Stimulated activated CD4-positive, alpha-beta T cell treated with anti-CD3 and anti-CD28 coated beads, Interleukin-12 subunit alpha, Interleukin-12 subunit beta, amount 100 ng/mL, for 4 hours (primary cell): ENCODE measurements at places on chromosomes 1 and 21.

GRCh38 chr21:43994085-43994484 is 18.0 kb upstream of the TRAPPC10 start:
- no peak for DNase-seq

DNA sequence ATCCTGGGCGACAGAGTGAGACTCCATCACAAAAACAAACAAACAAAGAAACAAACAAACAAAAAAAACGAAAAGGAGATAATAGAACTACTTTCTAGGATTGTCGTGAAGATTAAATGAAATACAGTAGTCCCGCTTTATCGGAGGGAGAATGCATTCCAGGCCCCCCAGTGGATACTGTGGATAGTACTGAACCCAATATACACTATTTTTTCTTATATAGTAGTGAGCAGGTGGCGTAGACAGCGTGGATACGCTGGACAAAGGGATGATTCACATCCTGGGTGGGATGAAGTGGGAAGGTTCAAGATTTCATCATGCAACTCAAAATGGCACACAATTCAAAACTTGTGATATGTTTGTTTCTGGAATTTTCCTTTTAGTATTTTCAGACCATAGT is 8.0 kb downstream of the SLC35F3 start:
- no peak for DNase-seq

DNA sequence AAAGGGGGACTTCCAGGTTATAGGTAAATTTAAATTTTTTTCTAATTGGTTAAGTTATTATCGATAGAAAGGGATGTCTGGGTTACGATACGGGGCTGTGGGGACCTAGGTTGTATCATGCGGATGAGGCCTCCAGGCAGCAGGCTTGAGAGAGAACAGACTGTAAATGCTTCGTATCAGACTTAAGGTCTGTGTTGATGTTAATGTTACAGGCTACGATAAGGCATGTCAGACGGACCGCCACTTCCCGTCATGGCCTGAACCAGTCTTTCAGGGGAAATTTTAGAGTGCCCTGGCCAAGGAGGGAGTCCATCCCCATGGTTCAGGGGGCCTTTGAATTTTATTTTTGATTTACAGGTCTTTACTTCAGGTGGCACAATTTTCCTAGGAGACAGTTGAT is 16.7 kb downstream of the ABCG1 start:
- DNase-seq, result no peak

- peak; percentile 4 for DNase-seq
These were observed 40.5 kb downstream of the PATJ start for GRCh38 chr1:61782771-61783170.

DNA sequence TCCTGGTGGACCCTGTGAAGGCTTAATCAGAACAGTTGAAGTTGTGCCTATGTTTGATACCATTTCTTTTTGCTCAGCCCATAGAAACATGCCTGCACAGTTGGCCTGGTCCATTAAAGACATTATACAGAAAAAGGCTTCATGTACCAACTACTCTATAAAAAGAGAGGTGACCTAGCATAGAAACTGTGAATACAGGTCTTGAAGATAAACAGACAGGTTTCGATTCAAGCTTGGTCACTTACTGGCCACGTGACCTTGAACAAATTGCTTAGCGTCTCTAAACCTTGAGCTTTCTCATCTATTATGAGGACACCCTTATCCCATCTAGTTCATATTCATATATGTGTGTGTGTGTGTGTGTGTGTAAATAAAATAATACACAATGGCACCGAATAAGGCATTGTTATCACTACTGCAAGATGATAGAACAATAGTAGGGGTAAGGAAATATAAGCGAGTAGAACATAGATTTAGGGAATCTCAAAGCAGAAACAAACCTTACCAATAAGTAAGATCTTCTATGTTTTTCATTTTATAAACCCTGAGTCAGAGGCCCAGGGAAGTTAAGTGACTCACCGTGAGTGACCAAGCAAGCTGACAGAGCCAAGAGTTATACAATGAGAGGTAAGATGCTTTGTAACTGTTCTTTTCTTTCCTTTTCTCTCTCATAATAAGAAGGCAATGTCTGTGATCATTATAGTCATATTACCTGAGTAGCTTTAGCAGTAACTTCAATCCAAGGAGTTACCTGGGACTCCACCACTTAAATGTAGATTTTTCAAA is 476.8 kb upstream of the DEPDC1 start:
- no peak for DNase-seq

DNA sequence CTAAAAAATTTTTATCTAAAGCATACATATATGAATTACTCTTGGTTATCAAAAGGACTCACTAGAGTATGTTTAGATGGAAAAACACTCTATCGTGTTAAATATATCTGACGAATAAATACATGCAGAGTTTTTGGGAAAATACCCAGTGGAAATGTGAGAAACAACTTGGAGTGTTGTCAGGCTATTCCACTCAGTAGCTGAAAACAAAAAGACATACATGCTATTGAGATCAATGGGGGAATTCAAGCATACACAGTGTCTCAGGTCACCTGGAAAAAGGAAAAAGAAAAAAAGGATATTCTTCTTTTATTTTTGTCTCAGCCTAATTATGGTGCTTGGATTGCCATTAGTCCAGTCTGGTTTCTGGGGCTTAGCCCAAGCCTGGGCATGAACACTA is 247.0 kb upstream of the LYPLAL1 start:
- no peak for DNase-seq

- DNase-seq, result no peak
These were observed 126.8 kb upstream of the EDN2 start for GRCh38 chr1:41611068-41611931.

DNA sequence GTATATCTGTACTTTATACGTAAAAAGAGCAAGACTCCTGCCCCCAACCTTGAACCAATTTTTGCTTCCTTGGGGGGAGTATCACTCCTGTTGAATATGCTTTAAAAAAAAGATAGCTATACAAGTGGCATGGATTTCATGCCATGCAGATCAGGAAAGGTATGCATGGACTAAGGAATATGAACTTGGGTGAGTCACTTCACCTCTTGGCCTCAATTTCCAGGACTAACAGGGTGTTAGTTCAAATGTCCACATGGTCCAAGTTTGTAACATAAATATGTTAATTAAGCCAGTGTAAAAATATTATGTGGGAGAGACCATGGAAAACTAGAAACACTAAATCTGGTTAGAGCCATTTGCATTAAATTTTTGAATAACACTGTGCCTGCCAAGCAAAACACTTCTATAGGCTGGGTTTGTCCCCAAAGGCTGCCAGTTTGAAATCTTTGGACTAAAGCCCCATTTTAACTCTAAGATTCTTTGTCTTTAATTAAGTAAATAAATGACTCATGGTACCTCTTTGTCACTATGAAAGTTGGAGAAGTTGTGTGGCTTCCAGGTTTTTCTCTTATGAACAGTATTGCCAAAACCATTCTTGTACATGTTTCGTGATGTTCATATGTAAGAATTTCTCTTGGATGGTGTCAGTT is 33.1 kb downstream of the FAM177B start:
- no peak for DNase-seq

- DNase-seq, result no peak
These were observed 189.0 kb downstream of the URB2 start for GRCh38 chr1:229815076-229815475.

- no peak for DNase-seq
These were observed 103.5 kb upstream of the CD55 start for GRCh38 chr1:207217778-207218511.

DNA sequence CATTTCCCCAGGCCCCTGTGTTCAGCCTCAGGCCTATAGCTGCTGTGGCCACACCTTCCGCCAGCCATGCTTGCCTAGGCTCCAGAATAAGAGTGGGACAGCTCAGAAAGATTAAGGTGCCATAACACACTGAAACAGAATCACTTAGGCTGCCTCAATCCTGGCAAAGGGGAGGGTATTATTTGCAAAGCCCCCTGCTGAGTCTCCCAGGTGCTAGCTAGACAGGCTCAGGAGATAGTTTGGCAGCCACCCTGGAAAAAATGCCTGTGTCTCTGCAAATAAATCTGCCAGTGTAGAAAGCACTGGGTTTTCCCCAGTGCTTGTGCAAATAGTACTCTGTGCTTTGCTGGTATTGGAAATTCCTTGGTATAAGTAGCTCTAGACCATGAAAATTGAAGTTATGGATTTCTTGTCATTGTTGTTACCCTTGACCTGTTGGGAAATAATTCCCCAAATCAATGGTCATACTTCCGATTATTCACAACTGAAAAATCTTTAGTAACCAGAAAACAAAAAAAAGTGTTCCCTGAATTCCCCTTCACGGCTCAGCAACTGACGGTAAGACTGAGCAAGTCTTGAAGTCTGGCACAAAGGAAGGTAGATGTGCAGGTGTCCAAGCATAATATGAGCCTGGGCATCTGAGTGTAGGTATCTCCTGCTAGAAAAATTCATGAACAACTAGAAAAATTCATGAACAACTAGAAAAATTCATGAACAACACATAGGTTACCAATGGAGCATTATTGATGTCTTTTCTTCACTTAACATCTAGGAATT is 56.9 kb downstream of the PROX1 start:
- no peak for DNase-seq

GRCh38 chr1:13652238-13652637 is 47.8 kb upstream of the PRDM2 start:
- no peak for DNase-seq

GRCh38 chr21:33651965-33652680 is 9.8 kb downstream of the ITSN1 start:
- no peak for DNase-seq

DNA sequence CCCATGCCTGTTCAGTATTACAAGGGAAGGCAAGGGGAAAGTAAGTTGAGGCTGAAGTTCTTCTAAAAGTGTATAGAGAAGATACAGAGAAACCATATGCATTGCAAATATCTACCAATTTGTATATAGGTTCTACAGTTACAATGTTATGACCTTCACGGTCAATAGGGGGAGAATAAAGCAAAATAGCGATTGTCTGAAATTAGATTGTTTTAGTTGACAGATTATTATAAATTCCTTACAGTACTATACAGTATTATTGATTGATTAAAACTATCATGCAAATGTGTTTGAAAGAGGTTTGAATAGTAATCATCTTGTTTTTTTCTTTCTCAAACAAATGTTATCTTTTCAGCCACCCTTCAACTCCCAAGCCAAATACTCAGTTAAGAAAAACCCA is 13.7 kb upstream of the BRINP3 start:
- DNase-seq, result no peak

DNA sequence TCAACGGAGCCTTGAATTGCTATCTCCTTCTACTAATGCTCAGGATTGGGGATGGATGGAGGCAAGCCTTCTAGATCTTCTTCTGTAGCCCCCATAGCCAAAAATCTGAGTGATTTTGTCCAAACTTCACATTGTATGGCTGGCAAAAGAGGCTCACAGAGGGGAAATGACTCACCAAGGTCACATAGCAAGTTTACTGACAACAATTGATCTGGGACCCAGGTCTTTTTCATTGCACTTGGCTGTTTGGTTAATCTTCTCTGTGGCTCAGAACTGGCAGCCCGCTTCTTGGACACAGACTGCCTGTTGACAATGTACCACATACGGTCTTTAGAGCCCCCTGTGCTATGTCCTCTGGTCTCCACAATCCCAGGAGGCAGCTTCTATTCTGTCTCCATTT is 3.0 kb upstream of the LACTBL1 start:
- no peak for DNase-seq

GRCh38 chr21:42254651-42255601 is 36.0 kb downstream of the ABCG1 start:
- no peak for DNase-seq

GRCh38 chr1:223363856-223364684 is at the start of gene SUSD4:
SUSD4 (minus strand) TSS chr1:223364176; CDS start chr1:223363425, 751 bp downstream.
- peak; percentile 63 for DNase-seq

- DNase-seq, result no peak
These were observed 4.1 kb downstream of the NUAK2 start for GRCh38 chr1:205317311-205317917.

GRCh38 chr1:72936151-72936740 is 653.9 kb upstream of the NEGR1 start:
- no peak for DNase-seq

GRCh38 chr1:232192781-232193450 is 437.0 kb downstream of the SIPA1L2 start:
- DNase-seq, result no peak
